ENCODE measurements at places on chromosomes 12 and 14.
A peak's percentile ranks its signal among the peaks of the same experiment; 100 is the strongest.

GRCh38 chr14:91835920-91836843, 31.2 kb downstream of the TC2N start:
- DNase-seq = no peak

- no peak for DNase-seq
Observed at GRCh38 chr12:29146196-29146595, 2.9 kb upstream of the FAR2 start.

GRCh38 chr14:20341646-20342045, 1.8 kb upstream of the PARP2 start:
- no peak for DNase-seq

DNA sequence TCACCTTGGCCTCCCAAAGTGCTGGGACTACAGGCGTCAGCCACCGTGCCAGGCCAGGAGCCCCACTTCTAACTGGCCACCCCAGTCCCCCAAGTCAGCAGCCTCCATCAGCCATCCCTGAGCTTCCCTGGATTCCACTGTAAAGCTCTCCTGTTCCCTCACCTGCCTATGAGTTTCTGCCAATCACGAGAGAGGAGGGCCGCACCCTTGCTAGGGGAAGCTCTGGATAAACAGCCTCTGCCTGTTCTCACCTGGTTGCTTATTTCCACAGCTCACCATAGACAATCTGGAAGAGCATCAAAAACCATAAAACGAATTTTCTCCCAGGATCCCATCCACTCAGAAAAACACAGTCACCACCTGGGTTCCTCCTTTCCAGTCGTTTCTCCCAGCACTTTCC, 5.0 kb downstream of the CDCA4 start:
- no peak for DNase-seq

DNA sequence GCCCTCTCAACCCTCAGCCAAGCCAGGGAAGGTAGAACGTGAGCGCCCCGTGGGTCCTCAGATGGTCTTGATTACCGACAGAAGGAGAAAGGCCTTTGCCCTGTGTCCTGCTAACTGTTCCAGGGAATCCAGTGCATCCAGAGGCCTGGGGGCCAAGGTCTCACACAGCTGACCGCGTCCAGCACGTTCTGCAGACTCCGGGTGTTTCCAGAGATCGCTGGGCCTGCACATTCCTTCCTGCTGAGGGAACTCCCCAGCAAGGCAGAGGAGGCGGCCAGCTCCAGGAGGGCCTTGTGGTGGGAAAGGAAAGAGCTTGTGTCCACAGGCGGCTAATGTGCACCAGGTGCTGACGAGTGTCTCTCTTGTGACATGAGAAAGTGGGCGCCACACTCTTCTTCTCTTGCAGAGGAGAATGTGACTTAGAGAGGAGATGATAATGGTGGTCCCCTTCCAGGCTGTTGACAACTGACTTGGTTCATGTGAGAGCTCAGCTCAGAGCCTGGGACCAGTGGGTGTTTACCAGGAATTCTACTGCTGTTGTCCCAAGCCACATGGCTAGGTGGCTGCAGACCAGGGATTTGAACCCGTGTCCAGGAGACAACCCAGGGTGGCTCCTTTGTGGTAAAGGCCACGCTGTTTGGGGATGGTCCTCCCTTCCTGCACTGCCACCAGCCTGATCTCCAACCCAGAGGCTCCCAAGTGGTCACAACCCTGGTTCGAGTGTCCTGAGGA, 46.8 kb upstream of the DLK1 start:
- no peak for DNase-seq

DNA sequence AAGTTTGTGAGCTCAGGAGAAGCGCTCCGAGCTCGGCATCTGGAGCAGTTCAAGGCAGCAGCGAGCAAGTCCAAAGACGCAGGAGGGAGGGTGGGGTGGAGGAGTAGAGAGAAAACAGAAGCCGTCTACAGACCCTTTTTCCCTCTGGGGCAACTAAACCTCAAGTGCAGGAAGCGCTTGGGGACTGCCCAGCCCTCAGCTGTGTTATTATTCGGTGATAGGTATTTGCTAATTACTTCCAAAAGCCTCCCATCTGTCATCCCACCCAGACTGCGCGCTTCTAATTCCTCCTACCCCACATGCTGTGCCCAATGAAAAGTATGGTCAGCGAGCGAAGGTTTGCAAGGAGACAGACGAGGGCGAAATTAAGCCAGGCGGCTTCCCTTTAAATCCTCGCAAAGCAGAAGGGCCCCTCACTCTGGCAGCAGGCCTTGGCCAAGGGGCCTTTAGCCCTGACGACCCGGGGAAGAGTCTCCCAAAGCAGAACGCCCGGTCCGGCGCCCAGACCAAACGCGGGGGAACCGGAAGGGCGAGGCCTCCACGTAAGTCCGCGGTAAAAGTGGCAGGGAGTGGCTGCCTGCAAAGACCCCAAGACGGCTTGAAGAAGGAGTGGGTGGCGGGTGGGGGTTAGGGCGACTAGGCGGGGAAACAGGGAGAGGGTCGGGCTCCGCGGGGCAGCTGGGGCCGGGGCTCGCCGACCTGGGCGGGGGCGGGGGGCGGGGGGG, 507 bp upstream of the CD9 start:
- peak; percentile 73 for DNase-seq

GRCh38 chr14:23352506-23353432, at the start of gene SLC22A17:
TSS of gene SLC22A17 (minus strand) at chr14:23352887.
- DNase-seq = peak; percentile 45

- no peak for DNase-seq
Observed at GRCh38 chr12:32997471-32997870, 100.9 kb upstream of the PKP2 start.

DNA sequence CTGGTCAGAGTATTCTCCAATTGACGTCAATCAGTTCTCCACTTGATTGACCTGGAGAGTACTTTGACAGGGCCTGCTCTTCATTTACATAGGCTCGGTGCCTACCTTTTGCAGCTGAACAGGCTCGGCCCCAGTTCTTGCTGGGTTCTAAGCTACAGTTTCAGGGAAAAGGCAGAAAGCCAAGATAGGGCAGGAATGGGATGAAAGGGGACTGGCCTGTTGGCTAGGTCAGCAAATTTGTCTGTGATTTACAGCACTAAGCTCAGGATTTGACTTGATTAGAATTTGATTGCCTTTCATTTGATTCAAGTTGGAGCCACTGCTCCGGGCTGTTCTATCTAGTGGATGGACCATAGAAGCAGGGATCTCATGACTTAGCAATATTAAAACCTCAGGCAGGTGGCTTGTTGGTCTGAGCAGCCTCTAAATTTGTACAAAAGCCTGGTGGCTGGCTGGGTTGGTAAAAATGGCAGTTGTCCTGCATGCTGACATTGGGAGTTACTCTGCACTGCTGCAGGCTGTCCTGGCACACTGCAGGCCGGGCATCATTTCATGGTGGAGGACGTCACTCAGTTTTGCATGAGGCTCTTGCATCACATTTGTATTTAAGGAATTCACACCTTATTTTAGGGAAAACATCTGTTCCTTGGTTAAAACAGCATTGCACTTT, 71.8 kb downstream of the BICD1 start:
- DNase-seq = peak; percentile 50

- DNase-seq = no peak
Observed at GRCh38 chr14:32372154-32372553, 43.1 kb downstream of the AKAP6 start.

DNA sequence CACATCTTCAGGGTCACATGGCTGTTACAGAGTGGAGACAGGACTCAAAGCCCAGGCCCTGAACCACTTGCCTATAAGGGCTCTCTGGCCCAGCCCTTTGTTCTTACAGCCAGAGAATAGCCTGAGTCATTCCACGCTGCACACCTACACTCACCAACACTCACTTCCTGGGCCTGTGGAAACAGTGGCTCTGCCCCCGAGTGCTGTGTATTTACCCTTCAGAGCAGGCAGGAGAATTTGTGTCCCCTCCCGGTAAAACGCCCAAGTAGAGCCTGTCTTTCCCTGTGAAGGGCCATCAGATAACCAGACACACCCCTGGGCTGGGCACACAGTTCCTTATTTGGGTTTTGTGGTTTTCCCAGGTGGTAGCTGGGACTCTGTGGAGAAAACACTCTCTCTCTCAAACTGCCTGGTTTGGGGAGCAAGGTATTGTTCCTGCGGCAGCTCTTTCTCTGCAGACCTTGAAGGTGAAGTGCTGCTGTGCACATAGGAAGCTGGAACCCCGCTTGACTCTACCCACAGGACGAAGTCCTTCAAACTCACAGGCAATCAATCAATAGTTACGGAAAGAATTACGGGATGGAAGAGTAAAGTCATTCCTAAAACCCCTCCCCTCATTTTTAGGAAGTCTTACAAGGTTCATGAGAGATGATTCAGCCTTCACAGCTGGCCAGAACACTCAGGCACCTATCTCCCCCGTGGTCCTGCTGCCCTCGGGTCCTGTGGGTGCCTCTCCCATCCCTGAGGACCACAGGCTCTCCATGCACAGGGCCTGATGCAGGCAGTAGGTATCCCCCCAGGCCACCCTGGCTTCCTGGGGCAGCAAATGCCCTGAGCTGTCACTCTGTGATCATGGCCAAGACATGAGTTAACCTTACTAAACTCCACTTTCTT, 20.3 kb downstream of the FIGNL2 start:
- no peak for DNase-seq

DNA sequence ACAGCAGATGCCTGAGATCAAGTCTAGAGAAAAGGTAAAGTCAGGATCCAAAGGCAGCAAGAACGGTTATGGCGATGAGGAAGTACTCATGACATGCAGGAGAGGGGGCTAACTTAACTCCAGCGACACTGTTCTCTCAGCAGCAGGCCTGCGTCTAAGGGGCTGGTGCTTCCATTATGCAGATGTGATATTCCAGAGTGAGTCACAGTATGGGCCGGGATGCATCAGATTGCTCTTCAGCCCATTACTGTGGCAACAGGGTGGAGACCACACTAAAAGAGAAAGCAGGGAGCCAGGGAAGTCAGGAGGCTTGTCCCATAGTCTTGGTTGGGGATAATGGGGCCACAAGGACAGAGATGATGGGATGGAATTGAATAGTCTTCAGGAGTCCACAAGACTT, 151.8 kb upstream of the NTF3 start:
- no peak for DNase-seq

DNA sequence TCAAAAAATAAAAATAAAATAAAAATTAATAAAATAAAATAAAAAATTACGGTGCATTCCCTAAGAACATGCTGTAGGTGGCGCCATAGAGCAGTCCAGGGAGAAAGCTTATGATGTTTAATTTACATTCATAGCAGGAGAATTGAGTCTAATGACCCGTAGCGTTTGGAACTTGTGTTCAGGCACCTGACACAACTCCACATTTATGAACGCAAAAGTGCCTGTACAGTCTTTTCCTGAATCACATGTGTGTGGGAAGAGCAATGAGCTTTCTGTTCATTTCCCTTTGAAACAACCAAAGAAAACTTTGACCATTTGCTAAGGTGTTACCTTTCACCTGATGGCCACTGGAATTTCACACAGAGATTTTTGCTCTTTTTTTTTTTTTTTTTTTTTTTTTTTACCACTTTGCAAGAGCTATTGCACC, 60.6 kb upstream of the KCNA1 start:
- no peak for DNase-seq

DNA sequence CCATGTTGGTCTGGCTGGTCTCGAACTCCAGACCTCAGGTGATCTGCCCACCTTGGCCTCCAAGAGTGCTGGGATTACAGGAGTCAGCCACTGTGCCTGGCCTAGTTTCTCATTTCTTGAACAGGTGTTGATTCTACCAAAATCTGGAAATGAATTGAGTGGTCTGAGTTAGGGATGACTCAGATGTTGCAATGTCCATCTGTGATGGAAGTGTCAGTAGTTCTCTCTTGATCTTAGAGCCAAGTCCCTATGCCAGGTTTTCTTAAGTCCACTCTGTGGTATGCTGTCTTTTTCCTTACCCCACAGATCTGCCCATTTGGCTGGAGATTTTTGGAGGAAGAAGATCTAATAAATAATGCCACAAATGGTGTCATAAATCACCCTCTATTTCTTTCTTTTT, 12.6 kb downstream of the SNAPC1 start:
- DNase-seq = no peak

DNA sequence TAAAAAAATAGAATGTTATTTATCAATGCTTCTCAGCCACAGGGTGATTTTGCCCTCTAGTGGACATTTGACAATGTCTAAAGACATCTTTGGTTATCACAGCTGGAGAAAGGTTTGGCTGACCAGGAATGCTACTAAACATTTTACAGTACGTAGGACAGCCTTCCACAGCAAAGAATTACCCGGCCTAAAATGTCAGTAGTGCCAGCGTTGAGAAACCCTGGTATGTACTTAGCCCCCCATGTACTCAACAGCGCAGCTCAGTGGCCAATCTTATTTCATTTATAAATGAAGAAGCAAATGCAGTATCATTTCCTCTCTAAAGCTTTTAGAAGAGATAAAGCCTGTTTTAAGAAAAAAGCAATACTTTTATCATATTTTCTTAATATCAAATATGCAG, 5.8 kb downstream of the MARK3 start:
- DNase-seq = peak; percentile 29

DNA sequence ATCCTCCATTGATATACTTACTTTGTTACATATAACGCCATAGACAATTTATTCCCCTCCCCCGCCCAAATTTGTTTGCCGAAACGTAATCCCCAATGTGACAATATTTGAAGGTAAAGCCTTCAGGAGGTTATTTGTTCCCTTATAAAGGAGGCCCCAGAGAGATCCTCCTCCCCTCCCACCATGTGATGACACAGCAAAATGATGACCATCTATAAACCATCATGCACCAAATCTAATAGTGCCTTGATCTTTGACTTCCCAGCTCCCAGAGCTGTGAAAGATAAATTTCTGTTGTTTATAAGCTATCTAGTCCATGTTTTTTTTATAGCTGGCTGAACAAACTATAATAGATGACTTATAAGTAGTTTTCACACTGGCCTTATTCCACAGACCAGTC, 122.2 kb downstream of the PTPRO start:
- DNase-seq = no peak

- no peak for DNase-seq
Observed at GRCh38 chr12:69366796-69367195, 7.3 kb downstream of the YEATS4 start.

DNA sequence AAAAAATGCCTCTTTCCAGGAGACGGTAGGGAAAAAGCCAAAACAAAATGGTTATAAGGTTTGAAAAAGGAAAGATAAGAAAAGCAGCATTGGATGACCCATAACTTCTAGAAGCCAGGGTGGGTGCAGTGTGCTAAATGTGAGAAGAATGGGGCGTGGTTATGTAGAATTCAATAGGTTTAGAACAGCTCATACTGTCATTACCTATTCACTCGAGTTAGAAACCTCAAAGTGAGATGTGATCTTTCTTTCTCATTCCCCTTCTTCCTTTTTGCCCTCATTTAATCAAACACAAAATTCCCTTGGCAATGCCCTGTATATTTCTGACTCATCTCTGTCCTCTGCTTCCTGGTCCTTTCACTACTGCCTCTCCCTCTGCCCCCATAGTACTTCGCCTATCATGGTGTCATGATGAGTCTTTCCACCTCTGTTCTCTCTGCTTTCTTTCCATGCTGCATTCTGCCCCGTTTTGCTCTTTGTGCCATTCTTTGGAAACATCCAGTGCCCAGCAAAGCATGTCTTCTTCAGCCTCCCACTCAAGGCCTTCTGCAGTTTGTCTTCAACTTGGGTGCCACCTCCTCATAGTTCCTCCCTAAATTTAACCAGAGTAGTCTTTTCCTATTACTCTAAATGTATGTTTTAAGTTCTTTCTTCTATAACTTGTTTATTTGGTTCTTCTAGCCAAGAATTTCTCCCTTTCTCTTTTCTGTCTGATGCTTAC, 496.3 kb downstream of the NRXN3 start:
- no peak for DNase-seq

Measured in DMS 273 treated with DMSO at 0.1 percent for 48 hours (cell line).